ENCODE measurements at places on chromosomes 12 and 14. TPM values are rescaled to one million over a fixed set of nuclear protein-coding genes. Genes with fewer than 3 reads are reported as not detected.
A peak's percentile ranks its signal among the peaks of the same experiment; 100 is the strongest.

- no peaks in the 10 kb centered on the region for H3K36me3 ChIP-seq
- H3K27me3 ChIP-seq: no peaks in the 10 kb centered on the region
- DNase-seq: no peak
- no peaks in the 10 kb centered on the region for H3K4me1 ChIP-seq
- no peak overlapping the region for H3K27ac ChIP-seq
Observed at GRCh38 chr12:76199808-76200207, 115.3 kb upstream of the NAP1L1 start.

GRCh38 chr14:103868242-103868897 is 21.0 kb upstream of the PPP1R13B start:
- no peaks in the 10 kb centered on the region for H3K36me3 ChIP-seq
- peaks cover 13% of the 10 kb centered on the region for H3K4me1 ChIP-seq
- no peaks in the 10 kb centered on the region for H3K27me3 ChIP-seq

RNASE3 gene
- polyA plus RNA-seq: 3.3 TPM

DNA sequence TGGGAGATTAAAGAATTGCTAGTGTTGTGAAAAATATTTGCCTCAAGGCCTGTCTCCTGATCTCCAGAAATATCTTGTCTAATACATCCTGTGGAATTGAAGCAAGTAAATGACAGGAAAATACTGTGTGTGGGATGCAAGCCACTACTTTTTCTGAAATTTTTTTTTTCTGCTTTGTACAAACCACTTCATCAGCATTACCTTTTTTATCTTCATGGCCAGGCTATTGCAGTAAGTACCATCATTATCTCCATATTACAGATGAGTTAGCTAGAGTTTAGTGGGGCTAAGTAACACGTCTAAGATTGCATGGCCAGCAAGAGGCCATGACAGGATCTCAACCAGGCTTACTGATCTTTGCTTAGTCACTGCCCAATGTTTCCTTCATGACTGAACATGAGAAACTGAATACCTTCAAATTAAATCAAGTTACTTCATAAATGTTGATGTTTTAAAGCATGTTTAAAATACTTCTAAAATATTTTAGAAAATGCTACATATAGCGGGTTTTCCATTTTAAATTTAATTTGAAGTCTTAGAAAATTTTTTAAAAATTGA is 273.7 kb downstream of the SLC6A15 start:
- no peaks in the 10 kb centered on the region for H3K36me3 ChIP-seq
- DNase-seq: no peak
- no peaks in the 10 kb centered on the region for H3K4me1 ChIP-seq
- H3K27ac ChIP-seq: no peak overlapping the region
- no peaks in the 10 kb centered on the region for H3K27me3 ChIP-seq
- H3K4me3 ChIP-seq: no peak overlapping the region

- H3K4me3 ChIP-seq: no peak overlapping the region
- peaks cover 9% of the 10 kb centered on the region for H3K36me3 ChIP-seq
- H3K27me3 ChIP-seq: no peaks in the 10 kb centered on the region
- no peak for DNase-seq
Observed at GRCh38 chr14:103442288-103442687, 57.1 kb downstream of the MARK3 start.

GRCh38 chr12:104682790-104683279 is 226.1 kb downstream of the CHST11 start:
- no peaks in the 10 kb centered on the region for H3K27me3 ChIP-seq
- DNase-seq: peak; percentile 79
- H3K27ac ChIP-seq: peak overlapping the region; percentile 94
- H3K36me3 ChIP-seq: no peaks in the 10 kb centered on the region
- H3K4me1 ChIP-seq: peaks cover 90% of the 10 kb centered on the region

VDR gene
- polyA plus RNA-seq: 12.8 TPM

HHIPL1 gene
- 0.09 TPM for polyA plus RNA-seq

GRCh38 chr12:10027311-10027710 is 3.2 kb upstream of the CLEC9A start:
- no peaks in the 10 kb centered on the region for H3K36me3 ChIP-seq
- H3K27ac ChIP-seq: peak overlapping the region; percentile 74
- peak overlapping the region; percentile 54 for H3K4me3 ChIP-seq
- no peak for DNase-seq

DNA sequence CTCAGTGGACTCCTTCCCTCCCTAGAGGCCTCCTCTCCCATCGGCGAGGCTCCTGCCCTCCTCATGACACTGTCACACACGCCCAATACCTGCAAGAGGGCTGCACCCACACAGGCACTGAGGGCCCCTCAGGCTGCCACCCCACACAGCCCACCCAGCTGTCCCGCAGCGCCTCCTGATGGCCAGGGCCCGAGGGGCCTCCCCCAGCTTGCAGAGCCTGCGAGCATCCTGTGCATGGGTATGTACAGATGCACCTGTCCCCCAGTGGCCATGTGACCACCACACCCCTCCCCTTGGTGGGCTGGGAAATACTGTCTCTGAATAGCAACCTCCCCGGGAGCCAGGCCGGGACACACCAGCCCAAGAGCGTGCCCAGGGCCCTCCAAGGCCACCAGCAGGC is 19.0 kb upstream of the NUDT14 start:
- H3K36me3 ChIP-seq: no peaks in the 10 kb centered on the region
- no peak overlapping the region for H3K27ac ChIP-seq
- peaks cover 80% of the 10 kb centered on the region for H3K27me3 ChIP-seq
- no peak overlapping the region for H3K4me3 ChIP-seq
- H3K4me1 ChIP-seq: peaks cover 25% of the 10 kb centered on the region
- DNase-seq: no peak

DACT1 gene
- not detected for polyA plus RNA-seq

GRCh38 chr12:14575585-14575984 is 7.9 kb upstream of the PLBD1 start:
- peaks cover 73% of the 10 kb centered on the region for H3K4me1 ChIP-seq
- H3K27me3 ChIP-seq: no peaks in the 10 kb centered on the region
- H3K36me3 ChIP-seq: no peaks in the 10 kb centered on the region
- no peak for DNase-seq

RGS6 gene
- not detected for polyA plus RNA-seq

TARBP2 gene
- polyA plus RNA-seq: 39.4 TPM

CAPZA3 gene
- polyA plus RNA-seq: not detected

- DNase-seq: no peak
- no peak overlapping the region for H3K4me3 ChIP-seq
- no peaks in the 10 kb centered on the region for H3K4me1 ChIP-seq
- no peaks in the 10 kb centered on the region for H3K36me3 ChIP-seq
- no peak overlapping the region for H3K27ac ChIP-seq
Observed at GRCh38 chr14:76090616-76091391, 60.9 kb upstream of the GPATCH2L start.

- no peaks in the 10 kb centered on the region for H3K27me3 ChIP-seq
- no peak for DNase-seq
- H3K4me3 ChIP-seq: no peak overlapping the region
- no peak overlapping the region for H3K27ac ChIP-seq
Observed at GRCh38 chr14:97776890-97777558, 979.8 kb downstream of the VRK1 start.

PROX2 gene
- not detected for polyA plus RNA-seq

DNA sequence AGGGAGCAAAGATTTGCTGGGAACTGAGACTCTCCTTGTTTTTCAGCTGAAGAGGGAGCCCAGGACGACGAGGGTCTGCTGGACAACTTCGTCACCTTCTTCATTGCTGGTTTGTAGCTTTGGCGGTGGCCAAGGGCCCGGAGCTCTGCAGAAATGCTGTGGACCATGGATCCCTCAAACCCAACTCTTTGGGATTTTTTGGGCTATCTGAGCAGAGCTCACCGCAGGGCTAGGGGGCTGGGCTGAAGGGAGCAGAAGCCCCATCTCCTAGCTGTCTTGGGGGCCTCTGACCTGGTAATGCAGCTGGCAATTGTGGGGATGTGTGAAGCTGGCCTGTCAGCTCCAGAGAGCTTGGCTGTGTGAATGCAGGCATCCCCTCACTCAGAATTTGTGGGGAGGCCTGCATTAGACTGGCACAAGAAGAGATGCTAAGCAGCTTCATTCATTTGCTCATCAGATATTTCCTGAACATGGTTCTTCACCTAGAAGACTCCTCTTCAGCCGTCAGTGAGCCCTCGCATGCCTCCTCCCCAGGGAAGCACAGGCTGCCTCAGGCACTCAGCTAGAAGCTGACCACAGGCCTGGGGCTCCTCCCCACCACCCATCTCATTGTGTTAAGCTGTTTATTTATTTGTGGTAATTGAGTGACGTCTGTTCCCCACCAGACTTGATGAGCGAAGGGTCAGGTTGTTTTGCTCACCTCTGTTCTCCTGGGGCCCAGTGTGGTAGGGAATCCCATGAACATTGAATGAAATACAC is 32.2 kb downstream of the CYP46A1 start:
- no peaks in the 10 kb centered on the region for H3K4me1 ChIP-seq
- no peaks in the 10 kb centered on the region for H3K36me3 ChIP-seq
- no peak overlapping the region for H3K27ac ChIP-seq
- no peak overlapping the region for H3K4me3 ChIP-seq

GRCh38 chr14:24372701-24373416 is 4.9 kb downstream of the NFATC4 start:
- no peak overlapping the region for H3K4me3 ChIP-seq
- H3K4me1 ChIP-seq: peaks cover 5% of the 10 kb centered on the region
- H3K27me3 ChIP-seq: peaks cover 12% of the 10 kb centered on the region
- no peak for DNase-seq
- no peak overlapping the region for H3K27ac ChIP-seq

GRCh38 chr12:99093166-99093565 is 448.1 kb downstream of the APAF1 start:
- no peaks in the 10 kb centered on the region for H3K27me3 ChIP-seq
- DNase-seq: no peak
- H3K36me3 ChIP-seq: no peaks in the 10 kb centered on the region

SIRT4 gene
- polyA plus RNA-seq: 0.30 TPM

- no peak overlapping the region for H3K4me3 ChIP-seq
- H3K4me1 ChIP-seq: no peaks in the 10 kb centered on the region
- H3K27me3 ChIP-seq: no peaks in the 10 kb centered on the region
- H3K27ac ChIP-seq: no peak overlapping the region
Observed at GRCh38 chr14:79515158-79515557, 696.1 kb downstream of the DIO2 start.

PTPN21 gene
- not detected for polyA plus RNA-seq

- H3K27me3 ChIP-seq: no peaks in the 10 kb centered on the region
- peaks cover 31% of the 10 kb centered on the region for H3K4me1 ChIP-seq
Observed at GRCh38 chr12:101783150-101783549, 43.9 kb upstream of the SYCP3 start.

GNB3 gene
- polyA plus RNA-seq: not detected

DNA sequence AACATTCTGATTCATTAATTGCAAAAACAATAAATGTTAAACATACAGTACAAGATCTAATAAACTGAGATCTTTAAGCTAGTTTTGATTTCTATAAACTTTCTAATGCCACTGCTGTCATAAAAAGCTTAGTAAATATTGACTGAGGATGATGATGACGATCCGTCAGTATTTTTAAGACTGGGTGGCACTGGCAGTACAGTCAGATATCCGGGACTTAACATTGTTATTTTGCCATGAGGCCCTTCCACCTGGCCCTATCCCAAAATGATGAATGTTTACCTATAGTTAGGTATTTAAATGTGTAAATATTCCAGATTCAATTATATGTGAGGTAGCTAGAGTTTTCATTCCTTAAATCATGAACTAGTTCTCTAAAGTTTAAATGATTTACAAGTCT is 158.5 kb downstream of the FOXA1 start:
- no peak overlapping the region for H3K27ac ChIP-seq
- no peaks in the 10 kb centered on the region for H3K4me1 ChIP-seq
- no peaks in the 10 kb centered on the region for H3K36me3 ChIP-seq

KRT79 gene
- polyA plus RNA-seq: not detected

C12orf50 gene
- not detected for polyA plus RNA-seq

PRB2 gene
- not detected for polyA plus RNA-seq

GRCh38 chr12:44403185-44403584 is 472.9 kb downstream of the NELL2 start:
- no peaks in the 10 kb centered on the region for H3K4me1 ChIP-seq
- no peak overlapping the region for H3K4me3 ChIP-seq
- no peaks in the 10 kb centered on the region for H3K27me3 ChIP-seq
- no peak overlapping the region for H3K27ac ChIP-seq

DNA sequence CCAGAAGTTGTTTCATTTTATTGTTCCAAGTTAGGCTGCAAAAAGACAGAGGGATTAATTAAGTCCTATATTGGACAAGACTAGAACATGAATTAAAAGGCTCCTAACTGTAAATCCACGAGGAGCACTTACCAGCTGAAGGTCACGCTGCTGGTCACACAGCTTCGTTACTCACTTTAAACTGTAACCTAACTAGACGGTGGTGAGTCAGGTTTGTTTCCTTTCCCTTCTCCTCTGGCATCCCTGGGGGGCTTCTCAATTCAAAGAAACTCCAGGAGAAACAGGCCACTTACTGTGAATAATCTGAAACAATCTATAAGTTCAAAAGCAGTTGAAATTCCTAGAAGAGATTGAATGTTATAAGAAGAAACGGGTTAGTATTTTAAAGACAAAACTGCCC is 331.4 kb downstream of the BCAT1 start:
- H3K27ac ChIP-seq: no peak overlapping the region
- no peaks in the 10 kb centered on the region for H3K27me3 ChIP-seq
- H3K36me3 ChIP-seq: no peaks in the 10 kb centered on the region
- H3K4me1 ChIP-seq: no peaks in the 10 kb centered on the region
- no peak overlapping the region for H3K4me3 ChIP-seq
- DNase-seq: no peak

DNA sequence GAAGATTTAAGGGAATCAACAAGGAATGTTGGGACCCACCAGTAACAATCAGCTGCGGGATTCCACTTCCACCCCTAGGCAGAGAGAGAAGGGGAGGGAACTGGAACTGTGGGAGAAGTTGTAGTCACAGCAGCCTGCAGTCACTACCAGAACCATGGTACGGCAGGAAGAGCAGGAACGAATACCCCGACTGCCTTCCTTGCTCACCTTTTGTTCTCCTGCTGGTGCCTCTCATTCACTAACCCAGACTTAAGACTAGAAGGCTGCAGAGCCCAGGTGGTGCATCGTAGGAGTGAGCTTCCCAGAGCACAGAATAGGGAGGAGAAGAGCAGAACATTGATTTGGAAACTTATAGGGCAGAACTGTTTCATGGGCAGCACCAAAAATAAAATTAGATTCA is 154.2 kb downstream of the DYRK2 start:
- no peaks in the 10 kb centered on the region for H3K27me3 ChIP-seq
- no peaks in the 10 kb centered on the region for H3K36me3 ChIP-seq
- no peak overlapping the region for H3K27ac ChIP-seq
- H3K4me1 ChIP-seq: no peaks in the 10 kb centered on the region
- H3K4me3 ChIP-seq: no peak overlapping the region

DNA sequence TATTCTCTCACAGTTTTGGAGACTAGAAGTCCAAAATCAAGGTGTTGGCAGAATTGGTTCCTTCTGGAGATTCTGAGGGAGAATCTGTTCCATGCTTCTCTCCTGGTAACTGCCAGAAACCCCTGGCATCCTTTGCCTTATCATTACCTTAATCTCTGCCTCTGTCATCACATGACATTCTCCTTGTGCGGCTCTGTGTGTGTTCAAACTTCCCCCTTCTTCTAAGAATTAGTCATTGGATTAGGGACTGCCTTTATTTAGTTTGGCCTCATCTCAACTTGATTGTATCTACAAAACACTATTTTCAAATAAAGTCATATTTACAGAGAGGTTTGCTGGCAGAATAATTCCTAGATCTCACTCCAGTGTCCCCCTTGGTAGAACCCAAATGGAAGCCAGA is 68.9 kb downstream of the ZNF641 start:
- H3K36me3 ChIP-seq: no peaks in the 10 kb centered on the region
- peak; percentile 59 for DNase-seq
- peak overlapping the region; percentile 76 for H3K27ac ChIP-seq
- H3K4me3 ChIP-seq: no peak overlapping the region
- peaks cover 84% of the 10 kb centered on the region for H3K4me1 ChIP-seq

Data from CD14-positive monocyte (primary cell).